ENCODE measurements at places on chromosomes 6 and 20.
A peak's percentile ranks its signal among the peaks of the same experiment; 100 is the strongest.

GRCh38 chr6:163319609-163320366 is 94.7 kb upstream of the QKI start:
- no peaks in the 10 kb centered on the region for H3K4me1 ChIP-seq
- no peaks in the 10 kb centered on the region for H3K27me3 ChIP-seq
- no peak for DNase-seq
- no peak overlapping the region for H3K27ac ChIP-seq
- H3K36me3 ChIP-seq = no peaks in the 10 kb centered on the region
- H3K4me3 ChIP-seq = no peak overlapping the region

DNA sequence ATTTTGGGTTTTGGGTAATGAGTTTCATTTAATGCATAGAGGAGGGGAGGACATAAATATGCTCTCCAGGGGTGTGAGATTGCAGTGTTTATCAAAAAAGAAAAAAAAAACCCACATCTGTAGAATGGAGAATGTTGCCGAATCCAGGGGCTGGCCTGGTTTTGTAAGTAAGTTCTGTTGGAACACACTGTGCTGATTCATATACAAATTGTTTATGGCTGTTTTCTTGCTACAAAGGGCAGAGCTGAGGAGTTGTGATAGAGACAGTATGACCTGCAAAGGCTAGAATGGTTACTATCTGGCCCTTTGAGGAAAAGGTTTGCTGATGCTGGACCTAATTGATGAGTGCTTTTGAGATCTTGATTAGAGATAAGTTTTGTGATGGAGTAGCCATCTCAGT is 30.4 kb downstream of the SCAF8 start:
- H3K36me3 ChIP-seq = no peaks in the 10 kb centered on the region
- no peaks in the 10 kb centered on the region for H3K27me3 ChIP-seq
- no peak for DNase-seq
- H3K4me3 ChIP-seq = no peak overlapping the region
- no peak overlapping the region for H3K27ac ChIP-seq

DNA sequence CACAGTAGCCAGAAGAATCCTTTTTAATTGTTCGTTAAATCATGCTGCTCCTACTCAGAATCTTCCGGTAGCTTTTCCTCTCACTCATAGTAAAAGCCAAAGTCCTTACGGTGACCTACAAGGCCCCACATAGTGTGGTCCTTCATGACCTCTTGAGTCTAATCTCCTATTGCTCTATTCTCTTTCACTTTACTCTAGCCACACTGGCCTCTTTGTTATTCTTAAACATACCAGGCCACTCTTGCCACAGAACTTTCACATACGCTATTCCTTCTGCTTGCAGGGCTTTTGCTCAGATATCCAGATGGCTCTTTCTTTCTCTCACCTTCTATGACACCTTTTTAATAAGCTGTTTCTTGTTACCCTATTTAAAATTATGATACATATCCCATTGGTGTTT is 25.7 kb downstream of the ZNF391 start:
- DNase-seq = no peak
- H3K27ac ChIP-seq = no peak overlapping the region
- H3K27me3 ChIP-seq = no peaks in the 10 kb centered on the region
- no peak overlapping the region for H3K4me3 ChIP-seq

- no peak overlapping the region for H3K4me3 ChIP-seq
- no peak for DNase-seq
- H3K36me3 ChIP-seq = no peaks in the 10 kb centered on the region
- H3K27ac ChIP-seq = no peak overlapping the region
Observed at GRCh38 chr20:4160761-4161305, 145.5 kb upstream of the RNF24 start.

GRCh38 chr6:11730641-11731040 is 48.0 kb downstream of the ADTRP start:
- H3K4me3 ChIP-seq = no peak overlapping the region
- no peaks in the 10 kb centered on the region for H3K4me1 ChIP-seq
- DNase-seq = no peak
- H3K27me3 ChIP-seq = no peaks in the 10 kb centered on the region

GRCh38 chr6:87182940-87183339 is 27.6 kb downstream of the ZNF292 start:
- H3K27ac ChIP-seq = no peak overlapping the region
- no peaks in the 10 kb centered on the region for H3K36me3 ChIP-seq
- no peaks in the 10 kb centered on the region for H3K27me3 ChIP-seq

DNA sequence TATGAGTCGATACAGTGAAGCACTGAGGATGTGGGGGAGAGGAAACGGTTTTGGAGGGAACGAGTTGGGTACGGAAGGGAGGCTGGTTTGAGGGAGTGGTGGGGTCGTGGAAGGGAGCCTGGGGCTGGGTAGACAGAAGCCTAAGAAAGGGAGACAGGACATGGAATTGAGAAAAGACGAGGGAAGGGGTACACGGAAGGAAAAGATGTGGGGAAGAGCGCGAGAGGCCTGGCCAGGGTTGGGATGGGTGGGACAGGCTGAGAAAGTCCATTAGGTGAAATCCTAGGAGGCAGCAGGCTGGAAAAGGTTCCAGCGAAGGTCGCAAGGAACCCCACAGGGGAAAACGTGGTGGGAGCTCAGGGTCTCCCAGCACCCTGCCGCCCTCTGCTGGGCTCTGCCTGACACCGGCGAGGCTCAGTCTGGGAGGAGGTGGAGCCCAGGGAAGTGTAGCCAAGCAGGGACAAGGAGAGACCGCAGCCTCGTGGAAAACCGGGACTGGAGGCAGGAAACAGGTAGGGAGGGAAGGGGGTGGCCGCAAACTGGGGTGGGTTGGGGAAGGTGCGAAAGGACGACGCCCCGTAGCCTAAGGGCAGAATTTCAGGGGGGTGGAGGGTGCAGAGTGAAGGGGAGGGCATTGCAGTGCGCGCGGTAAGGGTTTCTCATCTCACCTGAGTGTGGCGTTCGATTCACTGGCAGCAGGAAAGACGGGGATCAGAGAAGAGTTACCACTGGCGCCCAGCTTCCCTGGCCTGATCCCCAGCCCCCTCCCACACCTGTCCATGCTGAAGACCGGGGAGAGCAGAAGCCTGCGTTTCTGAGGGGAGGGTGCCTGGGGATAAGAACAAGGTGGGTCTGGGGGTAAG is 4.3 kb downstream of the GABBR1 start:
- H3K4me3 ChIP-seq = peak overlapping the region; percentile 43
- no peaks in the 10 kb centered on the region for H3K36me3 ChIP-seq
- H3K4me1 ChIP-seq = peaks cover 6% of the 10 kb centered on the region
- H3K27ac ChIP-seq = peak overlapping the region; percentile 44
- peak; percentile 84 for DNase-seq

DNA sequence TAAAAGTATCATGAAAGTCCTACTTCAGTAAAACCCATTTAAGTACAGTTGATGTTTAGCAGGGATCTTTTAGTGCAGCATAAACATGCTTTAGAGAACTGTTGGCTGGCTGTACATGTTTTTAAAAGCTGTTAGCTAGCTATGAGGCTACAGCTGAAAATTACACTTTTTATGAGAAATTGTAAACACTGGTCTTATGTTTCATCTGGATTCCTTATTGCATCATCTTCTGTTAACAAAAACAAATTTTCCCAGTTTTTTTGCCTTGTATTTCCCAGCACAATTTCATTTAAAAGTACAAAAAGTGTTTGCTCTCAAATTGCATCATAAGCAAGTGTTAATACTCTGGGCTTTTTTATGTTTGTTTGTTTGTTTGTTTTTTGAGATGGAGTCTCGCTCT is 18.3 kb upstream of the HLA-E start:
- DNase-seq = no peak
- no peak overlapping the region for H3K4me3 ChIP-seq
- no peaks in the 10 kb centered on the region for H3K36me3 ChIP-seq
- H3K27ac ChIP-seq = no peak overlapping the region
- peaks cover 41% of the 10 kb centered on the region for H3K27me3 ChIP-seq
- no peaks in the 10 kb centered on the region for H3K4me1 ChIP-seq

DNA sequence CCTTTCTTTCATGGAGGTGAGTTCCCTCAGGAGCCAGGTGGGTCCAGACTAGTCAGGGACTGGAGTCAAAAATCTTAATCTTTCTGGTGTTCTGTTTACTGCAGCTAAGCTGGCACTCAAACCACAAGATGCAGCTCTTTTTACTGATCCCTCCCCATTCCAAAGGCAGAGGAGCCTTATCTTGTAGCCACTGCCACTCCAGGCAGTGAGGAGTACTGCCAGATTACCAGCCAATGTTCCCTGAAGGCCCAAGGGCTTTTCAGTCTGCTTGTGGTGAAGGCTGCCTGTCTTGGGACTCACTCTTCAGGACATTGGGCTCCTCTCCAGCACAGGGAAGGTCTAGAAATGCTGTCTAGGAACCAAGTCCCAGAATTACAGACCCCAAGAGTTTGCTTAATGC is 490.4 kb upstream of the ADGRB3 start:
- no peak overlapping the region for H3K27ac ChIP-seq
- no peaks in the 10 kb centered on the region for H3K36me3 ChIP-seq
- H3K4me3 ChIP-seq = no peak overlapping the region
- no peaks in the 10 kb centered on the region for H3K27me3 ChIP-seq

DNA sequence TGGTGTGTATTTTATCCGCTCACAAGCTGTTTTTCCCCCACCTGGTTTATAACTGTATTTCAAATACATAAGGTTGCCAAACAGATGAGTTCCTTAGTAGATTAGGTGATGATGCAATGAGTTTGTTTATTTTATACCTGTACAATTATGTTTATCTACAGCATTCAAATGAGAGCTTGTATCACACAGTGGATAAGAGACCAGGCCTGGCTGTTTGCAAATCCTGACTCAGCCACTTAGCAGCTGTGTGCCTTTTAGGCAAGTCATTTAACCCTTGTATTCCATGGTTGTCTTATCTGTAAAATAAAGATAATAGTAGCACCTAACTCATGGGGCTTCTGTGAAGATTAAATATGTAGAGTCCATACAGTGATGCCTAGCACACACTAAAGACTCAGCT is 143.7 kb downstream of the MOXD1 start:
- H3K4me1 ChIP-seq = no peaks in the 10 kb centered on the region
- no peaks in the 10 kb centered on the region for H3K36me3 ChIP-seq
- no peaks in the 10 kb centered on the region for H3K27me3 ChIP-seq
- H3K27ac ChIP-seq = no peak overlapping the region
- no peak for DNase-seq

- DNase-seq = peak; percentile 22
- H3K4me1 ChIP-seq = no peaks in the 10 kb centered on the region
- no peaks in the 10 kb centered on the region for H3K36me3 ChIP-seq
- H3K27ac ChIP-seq = no peak overlapping the region
- H3K27me3 ChIP-seq = no peaks in the 10 kb centered on the region
Observed at GRCh38 chr20:11267131-11267761, 593.4 kb upstream of the JAG1 start.

All from colonic mucosa (tissue), 4 donors.